ENCODE measurements at places on chromosomes 6 and 20.

DNA sequence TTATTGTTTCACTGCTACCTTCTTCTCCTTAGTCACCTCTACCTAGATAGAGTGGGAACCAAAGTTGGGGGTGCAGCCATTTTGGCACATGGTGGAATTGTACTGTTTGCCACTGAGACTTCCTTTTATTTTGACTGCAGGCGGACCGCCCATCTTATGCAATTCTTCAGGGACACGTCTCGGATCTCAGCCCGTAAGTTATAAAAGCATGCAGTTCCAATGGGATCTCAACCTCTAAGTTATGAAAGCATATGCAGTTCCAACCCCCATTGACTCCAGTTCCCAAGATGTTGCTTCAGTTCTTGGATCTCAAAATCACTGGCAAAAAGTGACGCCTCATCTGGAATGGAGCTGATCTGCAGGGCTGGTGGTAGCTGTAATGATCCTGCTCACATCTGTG lies 41.2 kb upstream of the CDH4 start:
- DNase-seq: no peak

- DNase-seq: peak; percentile 49
These were observed 38.0 kb downstream of the PKHD1 start for GRCh38 chr6:52049252-52050050.

- DNase-seq: no peak
These were observed 1285.5 kb upstream of the GJE1 start for GRCh38 chr6:140847262-140847645.

- no peak for DNase-seq
These were observed 289.9 kb upstream of the ZFP64 start for GRCh38 chr20:52481443-52481842.

GRCh38 chr6:132708002-132708401 lies 5.9 kb downstream of the VNN1 start:
- DNase-seq: no peak

GRCh38 chr6:113184736-113185135 lies 672.4 kb upstream of the MARCKS start:
- peak; percentile 37 for DNase-seq

DNA sequence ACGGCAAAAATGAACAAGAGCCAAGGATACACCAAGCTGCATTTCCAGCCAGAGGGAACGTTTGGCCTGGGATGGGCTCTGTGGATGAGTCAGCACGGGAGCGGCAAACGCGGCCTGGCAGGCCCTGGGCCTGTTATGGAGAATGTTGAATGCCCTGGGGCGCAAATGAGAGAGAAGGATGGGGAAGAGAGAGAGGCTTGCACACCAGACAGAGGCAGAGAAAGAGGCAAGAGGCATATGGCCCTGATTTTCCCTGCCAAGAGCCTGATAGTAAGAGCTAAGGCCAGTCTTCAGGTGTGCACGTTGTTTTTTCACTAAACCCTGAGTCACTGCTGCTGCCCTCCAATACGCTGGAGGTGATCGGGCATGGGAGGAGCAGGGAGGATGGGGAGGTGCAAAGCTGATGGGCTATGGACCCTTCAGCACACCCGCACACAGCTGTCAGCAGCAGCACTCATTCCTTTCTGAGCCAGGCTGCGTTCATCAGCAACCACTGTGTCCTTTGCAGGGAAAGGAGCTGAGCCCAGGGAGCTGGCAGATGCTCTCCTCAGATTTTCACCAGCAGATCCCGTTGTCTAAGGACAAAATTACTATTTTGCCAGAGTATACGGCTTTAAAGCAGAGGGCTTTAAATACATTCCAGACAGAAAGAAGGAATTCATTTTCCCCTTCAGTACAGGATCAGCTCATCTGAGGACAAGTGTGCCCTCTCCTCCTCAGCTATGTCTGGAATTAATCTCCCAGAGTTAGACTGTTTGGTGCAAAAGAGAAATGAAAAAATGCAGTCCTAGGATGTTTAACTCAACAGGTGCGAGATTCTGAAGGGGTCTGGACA lies 61.7 kb upstream of the SLC22A23 start:
- DNase-seq: no peak

GRCh38 chr6:143357561-143358255 lies 92.8 kb downstream of the ADAT2 start:
- no peak for DNase-seq

DNA sequence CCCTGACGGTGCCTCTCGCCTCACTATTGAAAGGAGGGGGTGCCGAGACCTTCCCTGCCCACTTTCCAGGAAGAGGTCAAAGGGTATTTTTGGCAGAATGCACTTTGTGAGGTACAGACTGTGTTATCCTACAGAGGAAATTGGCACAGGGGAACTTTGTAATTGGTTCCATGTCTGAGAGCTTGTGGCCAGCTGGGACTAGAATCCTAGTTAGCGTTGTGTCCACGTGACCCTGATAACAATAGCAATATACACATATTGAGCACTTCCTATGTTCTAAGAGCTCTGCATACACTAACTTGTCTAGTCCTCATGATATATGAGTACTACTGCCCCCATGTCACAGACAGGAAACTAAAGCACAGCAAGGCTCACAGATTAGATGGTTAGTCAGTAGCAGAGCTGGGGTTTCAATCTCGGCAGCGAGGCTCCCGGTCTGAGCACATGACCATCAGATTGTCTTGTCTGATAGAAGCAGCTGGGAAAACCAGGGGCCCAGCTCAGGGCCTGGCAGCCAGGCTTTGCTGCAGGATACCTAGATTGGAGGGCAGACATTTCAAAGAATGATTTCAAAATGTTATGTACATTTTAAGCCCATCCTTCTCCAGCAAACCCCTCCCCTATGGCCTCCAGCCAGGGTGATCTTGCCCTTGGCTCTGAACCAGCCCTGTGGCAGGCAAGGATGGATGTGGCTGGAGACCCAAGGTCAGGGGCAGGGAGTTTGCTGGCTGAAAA lies 1.4 kb downstream of the MAPK13 start:
- no peak for DNase-seq

DNA sequence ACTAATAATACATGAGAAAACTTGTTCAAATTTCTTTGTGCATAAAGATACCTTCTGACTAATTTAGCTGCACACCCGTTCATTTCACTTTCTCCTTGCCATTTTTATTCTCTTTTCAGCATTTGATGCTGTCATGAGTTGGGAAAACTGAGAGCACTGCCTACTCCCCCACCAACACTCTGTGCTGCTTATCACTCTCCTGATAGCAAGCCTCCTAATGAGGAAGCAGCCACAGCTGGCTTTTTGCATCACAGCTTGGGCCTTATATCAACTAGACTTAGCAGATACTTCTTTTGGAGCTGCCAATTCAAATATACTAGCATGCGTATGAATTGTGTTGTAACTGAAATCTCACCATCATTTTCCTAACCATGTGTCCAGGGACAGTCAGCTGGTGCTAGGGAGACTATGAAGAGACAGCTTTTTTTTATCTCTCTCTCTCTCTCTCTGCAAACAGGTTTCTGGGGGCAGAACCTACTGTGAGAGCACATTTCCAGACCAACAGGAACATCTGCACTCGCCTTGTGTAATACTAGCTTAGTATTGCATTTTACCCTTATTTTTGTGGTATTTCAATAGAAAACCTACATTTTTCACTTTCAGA lies 699.0 kb downstream of the KHDRBS2 start:
- peak; percentile 24 for DNase-seq

DNA sequence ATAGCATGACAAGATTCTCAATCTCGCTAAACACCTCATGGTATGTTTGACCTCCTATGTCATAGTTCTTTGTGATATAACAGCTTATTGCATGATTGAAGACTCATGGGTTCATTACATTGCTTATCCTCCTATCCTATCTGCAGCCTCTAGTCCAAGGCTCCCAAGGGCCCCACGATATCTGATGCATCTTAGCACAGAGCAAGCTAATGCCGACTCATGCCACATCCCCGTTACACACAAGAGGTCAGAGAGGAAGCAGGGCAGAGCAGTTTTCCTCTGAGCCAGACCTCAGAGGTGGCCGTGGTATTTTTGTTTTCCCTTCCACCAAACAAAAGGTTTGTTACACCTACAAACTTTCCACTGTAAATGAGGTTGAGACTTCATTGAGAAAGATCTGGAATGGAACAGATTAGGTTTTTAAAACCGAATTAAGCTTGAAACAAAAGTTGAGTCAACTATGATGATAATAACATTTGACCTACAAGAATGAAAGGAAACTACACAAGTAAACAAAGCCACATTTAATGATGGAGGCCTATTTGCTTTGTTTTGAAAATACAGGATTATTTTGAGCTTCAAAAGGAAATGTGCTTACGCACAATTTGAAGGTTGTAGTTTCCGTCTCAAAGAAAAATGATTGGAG lies 133.9 kb upstream of the MYLIP start:
- no peak for DNase-seq

DNA sequence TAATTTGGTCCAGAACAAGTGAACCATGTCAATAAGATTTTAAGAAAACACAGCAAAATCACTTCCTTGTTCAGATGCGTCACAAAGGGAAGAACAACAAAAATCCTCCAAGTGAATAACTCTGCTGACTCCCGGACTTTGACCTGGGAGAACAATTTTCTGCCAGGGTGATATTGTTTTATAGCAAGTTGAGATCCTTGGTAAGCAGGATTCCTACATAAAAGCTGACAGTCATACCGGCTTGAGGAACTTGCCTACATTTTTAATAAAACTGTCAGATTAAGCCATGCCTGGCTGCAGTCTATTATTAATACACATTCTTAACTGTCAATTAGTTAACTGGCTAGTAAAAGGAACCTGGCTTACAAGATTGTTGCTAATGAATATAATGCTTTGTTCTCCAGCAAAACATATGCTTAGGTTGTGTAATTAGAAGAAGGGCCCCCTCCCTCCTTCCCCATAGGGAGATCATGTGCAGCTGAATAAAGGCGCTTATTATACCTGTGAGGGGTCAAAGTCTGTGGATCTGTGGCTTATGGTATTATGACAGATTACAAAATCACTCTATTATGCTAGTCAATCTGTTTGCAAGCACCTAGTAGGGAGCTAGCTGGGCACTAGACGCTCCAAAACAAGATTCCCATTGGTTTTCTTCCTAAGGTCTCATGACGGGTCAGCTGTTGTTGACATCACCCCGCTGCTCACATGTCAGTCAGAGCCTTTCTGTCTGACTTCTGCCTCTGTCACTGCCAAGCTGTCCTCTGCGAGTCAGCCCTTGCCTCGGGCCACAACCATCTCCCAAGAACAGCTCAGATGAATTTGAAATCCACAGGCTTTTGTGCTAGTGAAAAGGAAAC lies 44.6 kb upstream of the SEC63 start:
- DNase-seq: peak; percentile 94

GRCh38 chr6:107488875-107489635 lies 862 bp upstream of the SOBP start:
- DNase-seq: peak; percentile 48
